ENCODE measurements at places on chromosomes 6 and 20.
A peak's percentile ranks its signal among the peaks of the same experiment; 100 is the strongest.

- DNase-seq = no peak
Measured at GRCh38 chr20:3896302-3896701, 7.1 kb downstream of the PANK2 start.

GRCh38 chr20:46128310-46129151 lies 10.4 kb downstream of the CD40 start:
- DNase-seq = peak; percentile 63

- DNase-seq = peak; percentile 65
Measured at GRCh38 chr20:40945754-40946450, 82.7 kb upstream of the TOP1 start.

GRCh38 chr6:139701695-139702094 lies 327.2 kb upstream of the CITED2 start:
- no peak for DNase-seq

Measured in SJCRH30 (cell line).